Caudate nucleus (tissue), 63 donors: ENCODE measurements at places on chromosomes 13 and 19.

DNA sequence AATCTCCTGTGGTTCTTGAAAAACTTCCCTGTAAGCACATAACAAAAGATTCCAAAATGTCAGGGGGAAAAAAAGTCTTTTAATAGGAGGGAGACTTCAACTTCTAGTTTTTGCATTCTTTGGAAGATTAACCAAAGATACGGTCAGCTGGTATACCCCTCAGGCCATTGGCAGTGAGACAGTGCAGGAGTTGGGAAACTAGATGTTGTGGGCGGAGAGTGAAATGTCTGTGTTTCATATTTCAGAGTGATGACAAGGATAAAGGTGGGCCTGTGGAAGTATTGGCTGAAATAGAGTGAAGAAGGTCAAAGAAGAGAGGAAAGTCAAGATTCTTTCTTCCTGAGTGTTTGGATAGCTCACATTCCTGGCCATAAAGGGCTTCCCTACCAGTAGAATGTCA lies 40.8 kb downstream of the CYP2B6 start:
- DNase-seq = no peak

- no peak for DNase-seq
Observed at GRCh38 chr19:55820037-55820436, 11.8 kb downstream of the NLRP11 start.

- DNase-seq = no peak
Observed at GRCh38 chr13:40205771-40206240, 460.6 kb downstream of the FOXO1 start.

DNA sequence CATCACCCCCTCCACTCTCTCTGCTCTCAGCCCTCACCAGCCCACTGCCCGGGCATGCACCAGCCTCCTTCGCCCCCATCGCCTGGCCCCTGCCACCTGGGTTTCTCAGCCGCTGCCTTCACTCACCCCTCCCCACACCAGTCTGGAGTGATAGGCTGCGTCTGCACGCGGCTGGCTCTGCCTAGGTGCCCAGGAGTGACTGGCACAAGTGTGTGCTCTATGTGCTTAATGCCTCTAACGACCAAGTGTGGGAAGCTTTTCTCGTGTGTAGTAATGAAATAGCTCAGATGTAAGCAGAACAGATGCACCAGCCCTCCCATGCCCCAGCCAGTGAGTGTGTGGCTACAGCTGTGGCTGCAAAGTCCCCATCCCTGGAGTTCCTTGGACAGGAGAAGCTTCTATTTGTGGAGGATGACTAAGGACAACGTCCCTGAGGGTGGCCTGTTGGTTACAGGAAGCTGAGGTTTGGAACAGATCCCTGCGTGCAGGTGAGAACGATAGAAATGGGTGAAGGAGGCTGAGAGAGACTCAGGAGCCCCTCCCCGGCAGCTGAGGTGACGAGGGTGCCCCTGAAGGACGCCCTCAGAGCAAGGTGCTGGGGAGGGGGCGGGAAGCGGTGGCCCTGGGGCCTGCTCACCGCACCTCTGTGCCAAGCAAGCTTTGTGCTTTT lies 35.6 kb downstream of the ATP11A start:
- no peak for DNase-seq

GRCh38 chr13:39765801-39766463 lies 110.5 kb downstream of the COG6 start:
- DNase-seq = no peak

GRCh38 chr13:46529216-46529919 lies 23.6 kb upstream of the LRCH1 start:
- DNase-seq = no peak

- DNase-seq = no peak
Observed at GRCh38 chr13:74111399-74111798, 22.8 kb downstream of the KLF12 start.

DNA sequence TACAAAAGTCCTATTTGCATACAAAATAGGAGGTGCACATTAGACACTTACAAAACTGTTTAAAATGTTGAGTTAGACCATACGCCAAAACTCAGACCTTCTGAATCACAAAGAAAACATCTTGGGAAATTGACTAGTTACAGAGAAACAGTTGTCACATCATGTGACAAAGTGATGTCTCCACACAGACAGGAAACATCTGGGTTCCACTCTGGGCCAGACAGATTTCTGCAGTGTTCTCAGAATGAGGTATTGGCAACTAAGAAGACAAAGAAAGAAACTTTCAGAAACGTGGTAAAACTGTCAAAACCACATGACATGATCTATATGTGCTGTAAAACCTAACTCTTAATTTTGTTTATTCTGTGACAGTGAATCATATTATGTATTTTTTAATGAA lies 6.7 kb downstream of the ZNF793 start:
- no peak for DNase-seq

DNA sequence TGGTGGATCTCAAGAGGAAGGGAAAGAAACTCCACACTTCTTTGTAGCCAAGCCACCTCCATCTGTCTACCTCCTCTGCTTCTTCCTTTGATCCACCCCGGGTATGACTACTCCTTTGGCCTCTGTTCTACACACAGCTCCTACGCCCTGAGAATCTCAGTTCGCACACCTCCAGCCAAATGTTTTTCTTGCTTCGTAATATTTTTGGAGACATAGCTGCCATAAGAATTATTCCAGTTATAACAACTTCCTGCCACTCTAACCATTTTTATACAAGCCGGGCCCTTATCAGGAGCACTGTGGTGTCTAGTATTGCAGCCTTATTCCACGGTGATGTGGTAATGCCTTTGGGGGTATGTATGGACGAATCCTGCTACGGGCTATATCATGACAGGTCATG lies 126.7 kb downstream of the STARD13 start:
- no peak for DNase-seq

GRCh38 chr19:36103842-36104552 lies 6.9 kb upstream of the OVOL3 start:
- no peak for DNase-seq

DNA sequence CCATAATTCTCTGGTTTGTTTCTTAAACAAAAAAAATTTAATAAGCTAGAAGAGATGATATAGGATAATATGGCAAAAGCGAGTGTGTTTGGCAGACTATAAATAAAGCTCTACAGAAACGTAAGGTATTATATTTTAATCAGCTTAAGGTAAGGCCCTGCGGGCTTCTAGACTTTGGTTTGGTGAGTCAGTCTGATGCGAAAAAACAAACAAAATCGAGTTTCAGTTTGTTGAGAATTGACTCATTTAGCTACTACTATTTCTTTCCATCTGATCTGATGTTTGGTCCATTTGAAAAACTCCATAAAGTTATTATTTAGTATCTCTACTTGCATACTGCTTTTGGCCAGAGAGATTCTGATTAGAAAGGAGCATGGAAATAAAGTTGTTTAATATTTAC lies 138.0 kb downstream of the MIPEP start:
- DNase-seq = no peak

- no peak for DNase-seq
Observed at GRCh38 chr13:113027566-113027965, 58.6 kb downstream of the MCF2L start.

GRCh38 chr19:31575846-31576335 lies 226.7 kb upstream of the TSHZ3 start:
- DNase-seq = no peak

DNA sequence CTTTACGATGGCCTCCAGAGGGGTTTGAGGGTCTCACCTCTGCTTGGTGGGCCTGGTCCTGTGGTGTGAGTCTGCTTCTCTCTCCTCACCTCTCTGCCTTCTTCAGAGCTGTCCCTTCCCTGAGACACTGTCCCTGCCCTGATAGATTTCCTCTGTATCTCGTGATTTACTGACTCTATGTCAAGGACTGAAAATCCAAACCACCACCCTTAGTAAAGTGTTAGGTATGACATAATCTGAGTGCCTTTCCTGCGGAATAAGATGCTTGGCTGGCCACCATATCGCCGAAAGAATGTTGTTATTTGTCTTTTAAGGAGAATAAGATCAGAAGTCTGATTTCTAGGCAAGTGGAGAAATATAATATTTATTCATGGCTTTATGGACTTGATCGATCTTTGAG lies 7.2 kb downstream of the SLC25A15 start:
- no peak for DNase-seq

GRCh38 chr19:47707135-47707925 lies 5.9 kb upstream of the EHD2 start:
- peak; percentile 12 for DNase-seq

DNA sequence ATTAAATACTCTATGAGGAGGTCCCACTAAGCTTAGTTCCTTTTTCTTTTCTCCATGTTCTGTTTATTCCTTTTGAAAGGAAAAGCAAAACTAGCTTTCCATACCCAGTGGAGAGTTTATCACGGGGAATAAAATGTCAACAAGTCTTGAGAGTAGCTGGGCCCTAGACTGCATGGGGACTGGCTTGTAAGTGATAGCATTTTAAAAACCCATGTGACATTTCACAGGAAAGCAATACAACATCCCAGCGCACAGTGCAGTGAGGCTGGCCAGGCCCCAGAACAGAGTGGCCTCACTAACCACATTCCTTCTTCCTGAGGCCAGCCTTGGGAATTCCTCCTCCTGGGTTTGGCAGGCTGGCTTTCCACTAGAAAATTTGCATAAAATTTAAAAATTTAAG lies 149.8 kb downstream of the DLEU7 start:
- no peak for DNase-seq

- DNase-seq = no peak
Observed at GRCh38 chr13:46778095-46778494, 18.9 kb downstream of the ESD start.

- no peak for DNase-seq
Observed at GRCh38 chr13:22793598-22794134, 387.1 kb upstream of the SGCG start.

GRCh38 chr19:55311797-55312196 lies 13.3 kb downstream of the TMEM150B start:
- DNase-seq = no peak

GRCh38 chr19:18788529-18789421 lies 2.3 kb downstream of the COMP start:
- no peak for DNase-seq

GRCh38 chr13:27425158-27425917 lies 919 bp downstream of the GTF3A start:
- no peak for DNase-seq

DNA sequence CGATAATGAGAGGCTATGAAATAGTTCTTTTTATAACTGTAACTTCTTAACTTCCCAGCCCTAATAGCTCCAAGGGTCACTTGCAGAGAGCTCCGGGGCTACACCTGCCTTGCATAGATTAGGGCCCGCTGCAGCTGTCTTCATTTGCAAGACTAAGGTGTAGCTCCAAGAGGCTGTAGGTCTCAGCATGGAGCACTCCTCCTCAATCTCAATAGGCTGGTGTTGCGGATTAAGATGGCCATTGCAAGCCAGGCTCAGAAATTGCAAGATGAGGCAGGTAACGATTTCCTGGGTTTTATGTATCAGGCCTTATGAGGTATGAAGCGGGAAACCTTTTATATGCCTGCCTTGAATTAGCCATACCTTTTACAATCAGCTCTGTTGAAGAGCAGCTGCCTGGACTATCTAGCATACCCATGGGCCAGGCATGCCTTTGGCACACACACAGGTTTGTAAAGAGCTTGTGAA lies 185.7 kb downstream of the TM9SF2 start:
- DNase-seq = no peak

GRCh38 chr13:72435251-72435650 lies 292.2 kb downstream of the MZT1 start:
- no peak for DNase-seq

- DNase-seq = no peak
Observed at GRCh38 chr19:42942187-42942789, 5.3 kb upstream of the PSG7 start.

GRCh38 chr19:47447470-47448359 lies 24.0 kb downstream of the SLC8A2 start:
- DNase-seq = no peak

DNA sequence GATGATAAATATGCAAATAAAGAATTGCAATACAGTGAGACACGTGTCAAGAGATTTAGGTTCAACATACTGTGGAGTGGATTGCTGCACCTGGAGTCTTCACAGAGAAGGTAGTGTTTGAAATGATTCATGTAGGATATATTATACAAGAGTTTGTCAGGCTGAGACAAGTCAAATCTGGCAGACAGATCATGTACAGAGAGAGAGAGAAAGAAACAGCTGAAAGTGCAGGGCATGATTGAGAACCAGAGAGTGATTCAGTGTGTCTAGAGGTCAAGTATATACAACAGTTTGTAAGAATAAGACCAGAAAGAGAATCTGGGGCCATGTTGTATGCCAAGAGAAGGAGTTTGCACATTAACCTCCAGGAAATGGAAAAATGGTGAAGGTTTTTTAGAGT lies 2.1 kb upstream of the VWA8 start:
- no peak for DNase-seq

- DNase-seq = no peak
Observed at GRCh38 chr13:19587635-19588300, 26.4 kb upstream of the TPTE2 start.

DNA sequence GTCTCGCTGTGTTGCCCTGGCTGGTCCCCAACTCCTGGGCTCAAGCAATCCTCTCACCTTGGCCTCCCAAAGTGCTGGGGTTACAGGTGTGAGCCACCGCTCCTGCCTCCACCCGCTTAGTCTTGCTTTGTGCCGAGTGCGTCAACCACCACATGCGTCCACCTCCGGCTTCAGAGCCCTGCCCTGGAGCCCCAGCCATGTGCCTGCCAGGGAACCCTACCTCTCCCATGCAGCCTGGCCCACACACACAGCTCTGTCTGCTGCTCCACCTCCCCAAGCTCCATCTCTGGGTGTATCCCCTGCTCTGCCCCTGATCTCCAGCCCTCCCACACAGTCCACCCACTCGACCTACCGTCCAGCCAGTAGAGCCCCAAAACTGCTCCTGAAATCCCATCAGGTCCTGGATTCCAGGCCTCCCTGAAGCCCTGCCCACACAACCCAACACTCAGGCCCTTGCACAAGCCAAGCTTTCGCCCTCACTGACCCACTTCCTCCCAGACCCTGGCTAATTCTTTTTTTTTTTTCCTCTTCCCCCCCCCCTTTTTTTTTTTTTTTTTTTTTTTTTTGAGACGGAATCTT lies 9.6 kb downstream of the CYP2F1 start:
- DNase-seq = no peak

DNA sequence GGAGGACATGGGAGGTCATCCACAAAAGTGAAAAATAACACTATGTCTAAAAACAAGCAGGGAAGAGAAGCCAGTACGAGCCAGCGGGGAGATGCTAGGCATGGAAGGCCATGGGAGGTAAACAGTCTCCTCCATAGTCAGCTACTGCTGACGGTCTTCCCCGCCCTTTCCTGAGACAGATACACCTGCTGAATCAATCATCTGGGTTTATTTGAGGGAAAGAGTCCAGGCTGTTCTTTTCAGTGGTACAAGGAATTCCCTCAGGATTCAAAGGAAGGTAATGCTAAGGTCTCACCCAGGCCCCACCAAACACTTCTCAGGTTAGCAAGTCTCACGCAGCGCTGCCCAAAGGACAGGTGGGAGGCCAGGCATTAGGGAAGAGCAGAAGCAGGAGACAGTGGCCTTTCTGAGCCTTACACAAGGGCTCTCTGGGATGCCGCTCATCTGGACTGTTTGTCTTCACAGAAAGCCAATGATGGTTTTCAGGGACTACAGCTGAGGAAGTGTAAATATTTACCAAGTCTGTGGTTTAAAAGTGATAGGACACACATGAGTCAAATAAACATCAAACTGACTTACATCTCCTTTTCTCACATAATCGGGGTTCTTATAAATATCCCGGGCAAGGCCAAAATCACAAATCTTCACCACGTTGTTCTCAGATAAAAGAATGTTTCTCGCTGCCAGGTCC lies 173.9 kb downstream of the FLT1 start:
- no peak for DNase-seq
